ENCODE measurements at places on chromosomes 7 and 10. TPM values are rescaled to one million over a fixed set of nuclear protein-coding genes. Genes with fewer than 3 reads are reported as not detected.

Gene MGMT
- 16.5 TPM for total RNA-seq

Gene PTER
- 53.2 TPM for total RNA-seq

Gene CRYGN
- total RNA-seq = not detected

DNA sequence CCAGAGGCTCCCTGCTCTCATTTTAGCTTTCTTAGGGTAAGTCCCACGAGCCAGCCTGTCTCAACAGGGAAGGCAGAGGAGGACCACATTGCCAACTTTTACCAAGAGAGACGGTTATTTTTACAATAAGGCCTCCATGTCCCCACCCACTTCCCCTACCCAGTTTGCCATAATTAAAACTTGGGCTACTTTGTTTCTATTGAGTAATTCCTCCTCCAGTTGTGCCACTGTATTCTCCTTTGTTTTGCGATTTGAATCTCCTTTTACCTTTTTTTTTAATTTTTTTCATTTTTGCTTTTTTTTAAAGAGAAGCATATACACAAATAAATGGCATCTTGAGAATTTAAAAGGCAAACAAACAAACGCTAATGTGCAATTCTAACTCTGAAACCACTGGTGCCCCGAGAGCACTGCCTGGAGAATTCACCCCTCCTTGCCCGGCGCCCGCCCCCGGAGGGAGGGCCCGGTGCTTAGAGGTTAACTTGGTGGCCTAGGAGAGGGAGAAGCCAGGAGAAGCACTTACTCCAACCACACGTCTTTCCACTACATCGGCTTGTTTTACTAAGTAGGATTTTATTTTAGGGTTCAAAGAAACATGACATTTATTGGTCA lies 282.3 kb downstream of the USP6NL start:
- no peak for DNase-seq

Gene CLEC2L
- not detected for total RNA-seq

Measured in MCF 10A (cell line).